Activated CD8-positive, alpha-beta memory T cell treated with anti-CD3 and anti-CD28 coated beads, Interleukin-2, amount 10 ng/mL, durations not matched to agents 7 days and 5 days (primary cell): ENCODE measurements at places on chromosomes 11 and 22. TPM values are rescaled to one million over a fixed set of nuclear protein-coding genes. Genes with fewer than 3 reads are reported as not detected.
A peak's percentile ranks its signal among the peaks of the same experiment; 100 is the strongest.

NOX4 gene
- not detected for total RNA-seq

TMX2 gene
- total RNA-seq, result 77.4 TPM

OR2D2 gene
- 0.21 TPM for total RNA-seq

OR52I1 gene
- total RNA-seq, result not detected

GCAT gene
- total RNA-seq, result 18.3 TPM

MMP8 gene
- total RNA-seq, result not detected

RBMXL2 gene
- total RNA-seq, result not detected

GRCh38 chr11:6693342-6694228 lies 10.4 kb upstream of the MRPL17 start:
- peak; percentile 61 for DNase-seq

DNA sequence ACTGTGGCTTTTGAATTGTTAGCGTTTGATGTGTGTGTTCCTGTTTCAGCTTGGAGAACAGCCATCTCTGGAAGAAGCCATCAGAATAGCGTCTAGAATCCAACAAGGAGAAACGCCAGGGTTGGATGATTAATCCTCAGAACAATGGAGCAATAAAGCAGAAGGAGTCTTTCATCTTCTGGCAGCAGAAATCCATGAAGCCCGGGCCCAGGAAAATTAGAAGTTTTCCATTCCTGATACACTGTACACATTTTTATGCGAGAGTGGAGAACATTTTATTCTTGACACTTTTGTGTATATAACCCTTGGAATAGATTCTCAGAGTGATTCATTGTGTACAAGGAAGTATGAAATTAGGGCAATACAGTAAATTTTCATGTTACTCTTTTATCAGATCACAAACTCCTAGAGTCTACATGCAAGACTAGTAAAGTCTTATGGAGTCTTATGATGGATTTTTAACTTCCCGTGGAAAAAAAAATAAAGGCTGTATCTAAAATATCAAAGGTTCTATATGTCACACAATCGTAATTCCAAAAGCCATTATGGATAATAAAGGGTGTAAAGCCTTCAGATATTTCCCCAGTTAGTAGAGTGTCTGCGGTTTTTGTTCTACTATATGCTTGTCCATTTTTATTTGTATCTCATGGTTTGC lies 45.9 kb upstream of the WEE1 start:
- no peak for DNase-seq

GRCh38 chr22:19204640-19205039 lies 26.1 kb upstream of the SLC25A1 start:
- DNase-seq, result no peak

- peak; percentile 60 for DNase-seq
These were observed at the start of gene SLC15A3 for GRCh38 chr11:60951904-60952741. Gene SLC15A3 (minus strand): TSS chr11:60952176. CDS start chr11:60951551, 625 bp downstream.

- DNase-seq, result no peak
These were observed 12.5 kb downstream of the PATZ1 start for GRCh38 chr22:31333641-31334040.

GRCh38 chr22:19898831-19899567 lies 42.6 kb upstream of the COMT start:
- DNase-seq, result no peak

- DNase-seq, result no peak
These were observed 55.1 kb downstream of the ARHGEF12 start for GRCh38 chr11:120391292-120391691.

GRCh38 chr22:49699928-49700498 lies 127.7 kb downstream of the BRD1 start:
- peak; percentile 36 for DNase-seq

DNA sequence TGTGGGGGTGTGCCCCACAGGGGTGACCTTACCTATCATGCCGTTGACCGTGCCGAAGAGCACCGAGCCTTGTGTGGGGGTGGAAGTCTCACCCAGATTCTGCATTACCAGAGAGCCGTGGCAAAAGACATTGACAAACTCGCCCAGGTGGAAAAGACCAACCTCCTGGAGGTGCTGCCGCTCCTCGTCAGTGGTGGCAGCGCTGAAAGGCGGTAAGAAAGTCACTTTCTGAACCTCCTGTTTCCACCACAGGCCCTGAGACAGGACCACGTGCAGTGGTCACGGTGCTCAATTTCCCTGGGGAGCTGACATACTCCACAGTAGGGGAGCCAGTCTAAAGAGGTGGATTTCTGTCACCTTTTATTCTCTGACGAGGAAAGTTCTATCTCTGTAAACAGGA lies 7.4 kb upstream of the VWCE start:
- DNase-seq, result no peak

DNA sequence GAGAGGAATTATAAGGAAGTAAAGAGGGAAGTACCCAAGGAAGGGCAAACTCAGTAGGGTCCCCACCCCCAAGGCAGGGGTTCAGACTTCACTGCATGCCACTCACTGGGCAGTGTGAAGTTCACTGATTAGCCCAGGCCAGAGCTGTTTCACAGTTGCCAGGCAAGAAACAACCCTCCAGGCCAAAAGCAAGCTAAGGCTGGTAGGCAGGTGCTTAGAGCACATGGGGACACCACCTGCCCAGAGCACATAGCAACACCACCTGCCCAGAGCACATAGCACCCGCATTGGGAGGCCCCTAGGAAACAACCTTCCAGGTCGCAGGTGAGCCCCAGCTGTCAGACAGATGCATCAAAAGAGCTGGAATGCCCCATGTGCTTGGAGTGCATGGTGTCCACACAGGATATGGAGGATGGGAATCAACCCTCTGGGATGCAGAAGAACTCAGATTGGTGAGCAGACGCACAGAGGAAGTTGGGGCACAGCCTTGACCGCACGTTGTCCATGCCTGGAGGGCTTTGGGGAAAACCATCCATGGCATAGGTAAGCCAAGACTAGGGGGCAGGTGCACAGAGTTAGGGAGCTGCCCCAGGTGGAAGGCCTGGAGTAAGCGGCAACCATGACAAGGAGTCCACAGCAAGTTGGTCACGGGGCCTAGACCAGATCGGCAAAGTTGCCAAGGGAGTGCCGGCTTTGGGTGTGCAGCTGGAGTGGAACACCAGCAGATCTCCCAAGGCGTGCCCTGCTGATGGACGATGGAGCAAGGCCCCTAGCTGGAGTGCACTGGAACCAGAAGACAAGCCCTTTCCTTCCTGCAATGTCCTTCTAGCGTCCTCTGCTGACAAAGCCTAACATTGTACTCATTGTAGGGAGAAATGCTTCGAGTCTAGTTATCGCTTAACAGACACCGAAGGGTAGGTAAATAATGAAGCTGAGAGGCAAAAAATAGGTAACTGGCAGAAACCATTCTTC lies 7.8 kb upstream of the TMEM216 start:
- no peak for DNase-seq

GRCh38 chr22:46777609-46777970 lies 15.1 kb downstream of the TBC1D22A start:
- DNase-seq, result no peak

- no peak for DNase-seq
These were observed 103.8 kb upstream of the PARVA start for GRCh38 chr11:12273618-12273995.

DNA sequence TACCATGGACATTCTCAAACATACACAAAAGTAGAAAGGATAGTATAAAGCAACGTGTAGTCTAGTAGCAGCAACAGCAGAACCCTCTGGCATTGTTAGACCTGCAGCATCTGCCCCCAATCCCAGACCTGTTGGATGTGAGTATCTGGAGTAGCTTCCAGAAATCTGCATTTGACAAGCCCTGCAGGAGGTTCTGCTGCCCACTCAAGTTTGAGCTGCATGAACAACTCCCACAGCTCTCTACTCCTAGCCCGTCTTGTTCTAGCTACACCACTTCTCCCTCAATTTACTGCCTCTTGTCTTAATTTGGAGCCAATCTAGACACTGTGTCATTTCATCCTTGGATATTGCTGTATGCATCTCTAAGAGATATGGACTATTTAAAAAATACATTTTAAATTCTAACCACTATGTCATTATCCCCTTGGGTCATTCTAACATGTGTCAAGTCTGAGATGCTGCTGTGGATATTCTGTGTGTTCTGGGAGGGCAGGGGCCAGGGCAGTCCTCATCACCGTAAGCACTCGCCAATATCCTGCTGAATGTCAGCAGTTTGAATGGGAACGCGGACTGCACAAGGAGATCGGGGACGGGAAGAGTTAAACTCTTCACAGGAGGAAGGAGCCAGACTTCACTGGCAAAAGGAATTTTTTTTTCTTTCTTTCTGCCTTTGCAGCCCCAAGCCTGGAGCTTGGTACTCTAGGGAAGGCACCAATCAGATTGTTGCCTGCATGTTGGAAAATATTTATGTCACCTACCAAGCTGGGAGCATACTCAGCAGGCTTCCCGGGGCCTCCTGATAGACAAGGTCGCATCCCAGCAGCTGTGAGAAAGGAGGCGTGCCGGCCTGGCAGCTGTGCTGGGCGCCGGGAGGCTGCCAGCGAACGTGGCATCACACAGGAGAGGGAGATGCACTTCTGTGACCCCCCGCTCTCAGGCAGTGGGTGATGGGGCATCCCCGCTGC lies 429.0 kb downstream of the MIAT start:
- no peak for DNase-seq
